ENCODE measurements at places on chromosomes 1 and 21.

DNA sequence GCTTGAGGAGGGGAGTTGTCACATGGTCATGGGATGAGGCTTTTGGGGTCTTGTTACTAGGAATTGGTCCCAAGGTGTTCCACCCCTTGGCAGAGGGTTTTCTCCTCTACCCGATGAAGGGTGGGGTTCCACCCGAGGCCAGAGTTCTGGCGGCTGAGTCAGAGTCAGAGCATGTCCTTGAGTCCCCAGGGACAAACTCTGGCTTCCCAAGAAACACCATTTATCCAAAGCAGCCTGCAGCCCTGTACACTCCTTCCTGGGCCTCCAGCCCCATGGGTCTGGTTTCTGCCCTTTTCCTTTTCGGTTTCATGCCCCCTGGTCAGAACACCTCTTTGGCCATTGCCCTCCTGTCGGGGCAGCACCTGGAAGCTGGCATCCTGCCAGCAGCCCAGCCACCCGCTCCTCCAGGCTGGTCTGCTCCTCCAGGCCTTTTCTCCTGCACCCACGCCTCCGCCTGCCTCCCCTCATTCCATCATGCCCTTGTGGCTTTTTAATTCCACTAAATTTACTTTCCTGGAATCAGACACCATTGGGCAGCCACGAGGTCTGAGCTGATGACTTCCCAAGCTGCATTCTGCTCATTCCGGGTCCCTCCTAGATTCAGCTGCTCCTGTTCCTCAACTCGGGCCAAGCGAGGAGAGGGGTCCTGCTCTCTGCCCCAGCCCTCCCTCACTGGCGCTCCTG, 301.7 kb upstream of the VAMP3 start:
- peak; percentile 94 for DNase-seq

DNA sequence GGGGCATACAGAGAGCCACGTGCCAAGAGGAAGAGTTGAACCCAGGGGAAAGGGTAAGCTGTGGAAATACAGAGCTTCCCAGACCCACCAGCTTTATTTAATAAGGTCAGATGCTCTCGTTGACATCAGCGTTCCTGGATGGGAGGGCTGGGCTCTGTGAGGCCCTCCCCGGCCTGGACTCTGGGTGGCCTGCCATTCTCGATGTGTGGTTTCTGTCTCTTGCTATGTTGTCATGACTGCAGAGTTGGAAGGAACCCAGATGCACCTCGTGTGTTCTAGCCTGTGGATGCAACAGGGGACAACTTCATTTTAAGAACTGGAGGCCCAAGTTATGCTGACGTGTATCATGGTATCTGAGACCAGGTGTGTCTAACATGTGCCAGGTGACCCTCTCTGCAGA, 101.7 kb downstream of the PCBP3 start:
- DNase-seq: no peak

DNA sequence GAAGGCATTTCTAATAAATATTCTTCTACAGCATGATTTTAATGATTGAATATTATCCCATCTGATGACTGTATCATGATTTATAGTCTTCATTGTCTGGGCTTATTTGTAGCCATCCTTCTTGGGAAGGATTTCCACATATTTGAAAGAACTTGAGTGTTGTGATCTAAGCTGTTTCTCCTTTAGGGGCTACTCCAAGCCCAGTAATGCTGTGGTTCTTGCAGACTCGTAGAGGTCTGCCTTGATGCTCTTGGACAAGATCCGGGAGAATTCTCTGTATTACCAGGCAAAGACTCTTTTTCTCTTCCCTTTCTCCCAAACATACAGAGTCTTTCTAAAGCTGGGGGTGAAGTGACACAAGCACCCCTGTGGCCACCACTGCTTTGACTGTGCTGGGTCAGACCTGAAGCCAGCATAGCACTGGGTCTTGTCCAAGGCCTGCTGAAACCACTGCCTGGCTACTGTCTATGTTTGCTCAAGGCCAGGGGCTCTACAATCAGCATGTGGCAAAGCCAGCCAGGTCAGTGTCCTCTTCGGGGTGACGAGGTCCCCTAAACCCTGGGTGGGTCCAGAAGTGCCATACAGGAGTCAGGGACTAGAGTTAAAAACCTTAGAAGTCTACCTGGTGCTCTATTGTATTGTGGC, 107.4 kb downstream of the GIPC2 start:
- no peak for DNase-seq

- no peak for DNase-seq
These were observed 91.6 kb downstream of the KAZN start for GRCh38 chr1:14689996-14690615.

GRCh38 chr1:49397086-49397485, 620.4 kb upstream of the BEND5 start:
- no peak for DNase-seq

- DNase-seq: no peak
These were observed 7.6 kb upstream of the LBR start for GRCh38 chr1:225435487-225435886.

DNA sequence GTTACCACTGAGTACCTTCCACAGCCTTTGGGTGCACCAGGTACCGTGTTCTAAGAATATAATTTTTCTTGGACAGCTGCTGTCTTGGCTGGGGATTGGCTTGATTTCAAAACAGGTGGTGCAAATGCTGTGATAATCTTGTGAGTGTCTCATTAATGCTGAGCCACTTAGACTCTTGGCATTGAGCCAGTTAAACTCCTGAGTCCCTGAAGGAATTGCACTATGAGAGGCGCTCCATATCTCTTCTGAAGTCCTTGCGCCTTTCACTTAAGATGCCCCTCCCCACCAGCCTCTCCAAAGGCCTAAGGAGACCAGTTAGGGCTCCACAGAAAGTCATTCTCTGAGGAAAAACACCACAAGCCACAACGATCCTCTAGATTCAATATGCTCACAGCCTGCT, 51.0 kb downstream of the BACH1 start:
- DNase-seq: no peak

- DNase-seq: peak; percentile 68
These were observed 3.2 kb upstream of the NPL start for GRCh38 chr1:182786223-182786994.

DNA sequence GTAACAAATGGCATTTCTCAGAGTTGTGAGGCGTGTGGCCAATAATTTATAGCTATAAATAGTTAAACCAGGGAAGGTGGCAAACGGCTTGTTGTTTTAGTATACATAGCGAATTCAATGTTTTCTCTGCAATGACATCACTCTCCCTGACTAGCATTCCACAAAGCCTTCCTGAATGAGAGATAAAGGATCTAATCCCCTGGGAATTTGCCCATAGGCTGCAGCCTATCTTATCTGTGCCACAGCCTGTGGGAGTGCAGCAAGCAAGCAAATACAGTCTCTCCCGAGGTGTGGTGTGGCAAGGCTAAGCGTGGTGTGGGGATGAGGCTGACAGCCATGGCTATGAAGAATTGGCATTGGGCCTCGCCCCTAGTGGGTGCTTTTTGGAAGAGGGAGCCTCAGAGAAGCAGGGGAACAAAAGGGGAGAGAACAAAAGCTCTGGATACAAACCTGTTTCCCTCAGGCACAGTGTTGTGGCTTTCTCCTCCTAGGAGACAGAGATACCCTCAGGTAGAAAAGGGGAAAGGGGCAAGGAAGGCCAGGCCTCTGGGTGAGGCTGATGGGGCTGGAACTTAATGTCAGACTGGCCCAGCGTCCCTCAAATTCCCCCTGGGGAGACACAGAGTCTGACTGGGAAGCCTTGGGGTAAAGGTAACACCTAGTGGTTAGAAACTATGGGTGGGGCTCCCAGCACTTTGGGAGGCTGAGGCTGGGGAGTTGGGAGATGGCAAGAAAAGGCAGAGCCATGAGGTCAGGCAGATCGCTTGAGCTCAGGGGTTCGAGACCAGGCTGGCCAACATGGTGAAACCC, 8.9 kb downstream of the TAGLN2 start:
- DNase-seq: peak; percentile 96

DNA sequence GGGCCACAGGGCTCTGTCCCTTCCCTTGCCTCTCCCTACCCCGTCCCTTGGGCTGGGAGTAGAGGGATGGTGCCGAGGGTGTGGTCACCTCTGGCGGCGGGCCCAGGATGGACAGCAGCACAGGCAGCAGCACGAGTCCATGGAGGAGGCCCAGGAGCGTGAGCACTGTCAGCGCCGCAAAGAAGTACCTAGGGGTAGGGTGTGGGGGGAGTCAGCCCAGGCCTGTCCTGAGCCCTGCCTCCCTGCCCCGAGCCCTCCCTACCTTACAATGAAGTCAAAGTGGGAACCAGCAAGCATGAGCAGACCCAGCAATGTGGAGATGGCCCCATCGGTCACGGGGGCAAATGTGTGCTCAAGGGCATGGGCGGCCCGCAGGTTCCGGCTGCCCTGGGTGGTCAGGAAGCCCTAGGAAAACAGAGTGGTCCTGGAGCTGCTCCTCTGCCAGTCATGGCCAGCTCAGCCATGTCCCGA, 14.7 kb downstream of the BTBD19 start:
- no peak for DNase-seq

DNA sequence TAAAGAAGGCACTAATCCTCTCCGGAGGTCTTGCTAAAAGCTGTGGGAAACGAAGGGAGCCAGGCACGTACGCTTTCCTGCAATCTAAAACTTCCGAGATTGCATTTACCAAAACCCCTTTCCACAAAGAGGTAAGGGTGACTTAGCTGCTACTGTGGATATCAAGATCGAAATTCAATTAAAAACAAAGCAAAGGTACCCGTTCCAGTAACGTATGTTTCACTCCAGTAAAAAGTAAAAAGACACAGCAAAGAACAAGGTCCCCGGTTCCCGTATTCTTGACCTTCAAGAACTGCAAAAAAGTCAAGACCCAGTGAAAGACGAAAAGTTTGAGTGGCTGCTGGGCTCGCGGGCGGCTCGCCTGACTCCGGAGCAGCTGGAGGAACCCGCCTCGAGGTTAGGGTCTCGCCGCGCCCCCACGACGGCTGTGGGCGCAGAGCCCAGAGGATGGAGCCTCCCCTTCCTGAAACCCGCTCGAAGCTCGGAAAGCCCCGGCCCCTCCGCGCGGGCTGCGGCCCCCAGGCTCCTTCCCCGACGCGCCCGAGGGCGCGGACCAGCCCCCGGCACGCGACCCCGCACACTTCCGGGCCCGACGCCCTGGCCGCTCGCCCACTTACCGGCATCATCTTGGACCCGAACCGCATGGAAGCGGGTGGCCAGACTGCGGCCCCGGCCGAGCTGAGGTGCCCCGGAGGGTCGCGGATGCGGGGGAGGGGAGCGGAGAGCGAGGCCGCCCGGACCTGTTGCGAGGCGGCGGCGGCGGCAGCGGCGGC, 524 bp downstream of the TP53BP2 start:
- peak; percentile 55 for DNase-seq

GRCh38 chr21:41170442-41170841, 2.5 kb downstream of the BACE2 start:
- DNase-seq: peak; percentile 27

DNA sequence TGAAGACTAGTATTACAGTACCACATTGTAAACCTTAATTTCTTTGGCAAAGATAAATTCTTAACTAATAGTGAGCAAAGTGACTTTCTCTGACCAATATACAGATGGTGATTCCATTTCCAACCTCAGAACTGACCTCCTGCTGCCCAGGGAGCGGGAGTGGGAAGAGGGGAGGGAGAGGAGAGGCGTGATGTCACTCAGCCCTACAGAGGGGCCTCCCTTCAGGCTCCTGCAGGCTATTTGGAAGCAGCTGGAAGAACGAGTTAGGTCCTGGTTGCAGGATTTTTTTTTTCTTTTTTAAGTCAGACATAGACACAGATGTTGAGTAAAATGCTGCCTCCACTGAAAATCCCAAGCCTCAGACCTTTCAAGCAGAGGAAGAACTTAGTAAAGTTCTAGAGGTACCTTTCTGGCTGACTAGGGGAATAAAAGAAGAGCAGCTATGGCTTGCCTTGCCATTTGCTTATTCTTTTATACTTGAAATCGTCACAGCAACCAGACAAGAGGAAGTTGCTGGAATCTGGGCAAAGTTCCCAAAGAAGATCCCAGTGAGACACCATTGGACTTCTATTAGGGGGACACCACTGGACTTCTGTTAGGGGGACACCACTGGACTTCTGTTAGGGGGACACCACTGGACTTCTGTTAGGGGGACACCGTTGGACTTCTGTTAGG, 54.5 kb downstream of the EXO1 start:
- DNase-seq: peak; percentile 19

DNA sequence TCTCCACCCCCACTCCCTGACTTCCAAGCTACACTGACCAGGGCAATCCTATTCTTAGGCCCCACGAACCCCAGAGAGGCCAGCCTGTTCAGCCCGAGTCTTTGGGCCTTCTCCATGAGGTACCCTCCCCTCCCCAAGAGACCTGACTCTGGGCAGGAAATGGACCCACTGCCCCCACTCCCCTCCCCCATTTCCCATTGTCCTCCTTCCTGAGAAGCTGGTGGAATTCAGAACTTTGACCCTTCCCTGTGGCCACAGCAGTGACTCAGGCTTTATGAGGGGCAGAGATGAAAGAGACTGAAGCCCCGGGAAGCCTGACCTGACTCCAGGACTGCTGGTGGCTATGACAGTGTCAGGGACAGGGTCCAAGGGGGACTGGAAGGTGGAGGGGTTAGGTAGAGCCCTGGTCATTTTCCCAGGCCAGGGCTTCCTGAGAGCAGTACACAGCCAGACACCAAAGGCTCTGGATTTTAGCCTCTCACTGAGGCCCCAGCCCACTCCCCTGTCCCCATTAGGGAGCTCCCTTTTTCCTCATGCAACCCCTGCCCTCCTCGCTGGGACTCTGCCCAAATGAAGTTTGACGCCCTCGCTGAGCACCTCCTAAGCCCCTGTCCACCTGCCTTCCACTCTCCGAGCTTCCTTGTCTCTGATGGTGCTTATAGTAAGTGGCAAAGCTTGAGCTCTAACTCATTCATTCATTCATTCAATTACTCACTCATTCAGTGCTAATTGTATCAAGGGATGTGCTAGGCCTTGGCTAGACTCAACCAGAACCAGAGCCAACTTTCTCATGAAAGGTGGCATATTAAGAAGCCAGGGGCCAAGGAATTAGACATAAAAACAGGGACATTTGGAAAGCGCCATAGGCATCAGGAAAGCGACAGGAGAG, 3.0 kb downstream of the CRYBG2 start:
- no peak for DNase-seq

GRCh38 chr21:38363693-38364092, 106.9 kb downstream of the KCNJ15 start:
- DNase-seq: no peak

- no peak for DNase-seq
These were observed 7.2 kb downstream of the GALNT2 start for GRCh38 chr1:230074270-230074669.

DNA sequence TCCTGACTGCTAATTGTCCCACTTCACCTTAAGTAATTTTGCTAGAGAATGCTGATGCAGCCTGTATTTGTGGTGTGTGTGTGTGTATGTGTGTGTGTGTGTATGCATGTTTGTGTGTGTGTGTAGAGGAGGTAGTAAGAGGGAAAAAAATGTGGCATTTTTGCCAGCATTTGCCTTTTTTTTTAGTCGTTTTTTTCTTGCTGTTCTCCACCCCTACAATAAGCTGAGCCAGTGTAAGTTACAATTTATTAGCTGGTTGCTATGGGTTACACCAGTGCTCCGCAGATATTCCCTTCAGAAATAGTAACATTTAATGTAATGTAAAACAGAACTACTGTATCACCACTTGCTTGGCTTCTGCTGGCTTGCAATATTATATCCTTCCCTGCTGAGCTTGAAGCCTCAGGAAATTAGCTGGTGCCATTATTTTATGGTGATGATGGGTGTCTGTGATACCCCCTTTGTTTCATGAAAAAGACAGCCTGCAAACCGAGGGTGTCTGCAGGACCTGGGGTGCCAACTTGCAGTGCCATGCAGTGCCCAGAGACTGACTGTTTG, 23.4 kb upstream of the IGSF3 start:
- peak; percentile 48 for DNase-seq

Measured in fibroblast of skin of scalp (primary cell).